ENCODE measurements at places on chromosomes 4 and X.

- DNase-seq, result no peak
Observed at GRCh38 chr4:121472937-121473721, 92.3 kb upstream of the QRFPR start.

DNA sequence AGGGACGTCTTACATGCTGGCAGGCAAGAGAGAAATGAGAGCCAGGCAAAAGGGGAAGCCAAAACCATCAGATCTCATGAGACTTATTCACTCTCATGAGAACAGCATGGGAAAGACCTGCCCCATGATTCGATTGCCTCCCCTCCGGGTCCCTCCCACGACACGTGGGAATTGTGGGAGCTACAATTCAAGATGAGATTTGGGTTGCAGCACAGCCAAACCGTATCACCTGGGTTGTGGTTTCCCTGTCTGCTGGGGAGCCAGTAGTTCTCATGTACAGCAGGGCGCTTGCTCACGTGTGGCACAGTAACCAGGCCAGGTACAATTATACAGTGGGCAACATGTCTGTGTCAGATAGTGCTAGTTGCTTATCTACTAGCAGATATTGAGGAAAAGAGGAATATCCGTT lies 11.1 kb upstream of the RS1 start:
- DNase-seq, result no peak

GRCh38 chrX:54794795-54795194 lies 3.3 kb downstream of the ITIH6 start:
- DNase-seq, result no peak

DNA sequence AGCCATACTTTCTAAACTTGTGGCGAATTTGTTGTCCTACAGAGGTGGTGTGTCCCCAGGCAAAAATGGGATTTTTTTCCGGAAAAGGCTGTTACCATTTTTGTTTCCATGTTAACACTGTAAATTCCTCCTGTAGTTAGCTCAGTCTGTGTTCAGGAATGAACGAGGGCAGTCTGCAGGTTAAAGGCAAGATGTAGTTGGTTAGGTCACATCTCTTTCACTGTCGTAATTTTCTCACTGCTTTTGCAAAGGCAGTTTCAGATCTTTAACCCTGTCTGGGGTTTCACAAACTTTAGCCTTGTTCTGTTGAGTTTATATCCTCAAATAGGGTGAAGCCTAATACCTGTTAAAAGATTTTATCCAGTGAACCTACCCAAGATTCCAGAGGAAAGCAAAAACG lies 50.5 kb upstream of the PUDP start:
- DNase-seq, result no peak

GRCh38 chr4:155681886-155682285 lies 15.2 kb downstream of the GUCY1A1 start:
- no peak for DNase-seq

DNA sequence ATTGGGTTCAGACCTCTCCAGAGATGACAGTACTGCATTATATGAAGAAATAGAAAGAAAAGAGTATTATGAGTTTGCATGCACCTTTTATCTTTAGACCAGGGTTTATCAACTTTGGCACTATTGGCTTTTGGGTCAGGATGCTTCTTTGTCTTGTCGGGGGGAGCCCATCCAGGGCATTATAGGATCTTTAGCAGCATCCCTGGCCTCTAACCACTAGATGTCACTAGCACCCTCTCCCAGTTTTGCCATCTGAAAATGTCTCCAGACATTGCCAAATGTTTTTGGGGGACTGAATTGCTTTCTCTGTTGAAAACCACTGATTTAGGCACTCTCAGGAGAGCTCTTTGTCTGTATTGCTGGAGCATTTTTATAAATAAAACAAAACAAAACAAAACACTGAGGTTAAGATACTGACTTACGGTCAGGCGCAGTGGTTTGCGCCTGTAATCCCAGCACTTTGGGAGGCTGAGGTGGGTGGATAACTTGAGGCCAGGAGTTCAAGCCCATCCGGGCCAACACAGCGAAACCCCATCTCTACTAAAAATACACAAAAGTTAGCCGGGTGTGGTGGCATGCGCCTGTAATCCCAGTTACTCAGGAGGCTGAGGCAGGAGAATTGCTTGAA lies 23.6 kb downstream of the CA5B start:
- DNase-seq, result no peak

GRCh38 chrX:133437356-133437755 lies 22.1 kb upstream of the GPC4 start:
- DNase-seq, result no peak

DNA sequence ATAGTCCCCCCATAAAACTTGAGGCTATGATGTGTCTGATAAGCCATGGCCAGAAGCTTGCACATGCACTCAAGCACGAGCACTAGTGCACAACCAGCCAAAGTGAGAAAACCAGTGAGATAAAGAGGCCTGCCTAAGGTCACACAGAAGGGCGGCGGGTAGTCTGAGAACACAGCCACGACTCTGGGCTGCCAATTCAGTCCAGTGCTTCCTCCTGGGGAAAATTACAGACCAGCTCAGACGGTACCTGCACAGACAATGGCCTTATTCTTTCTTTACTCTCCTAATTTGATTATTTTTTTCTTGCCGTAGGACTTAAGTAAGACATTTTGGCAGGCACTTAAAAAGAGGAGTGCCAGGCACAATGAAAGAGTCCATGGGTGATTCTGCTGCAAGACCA lies 533.2 kb upstream of the FAT1 start:
- DNase-seq, result no peak

DNA sequence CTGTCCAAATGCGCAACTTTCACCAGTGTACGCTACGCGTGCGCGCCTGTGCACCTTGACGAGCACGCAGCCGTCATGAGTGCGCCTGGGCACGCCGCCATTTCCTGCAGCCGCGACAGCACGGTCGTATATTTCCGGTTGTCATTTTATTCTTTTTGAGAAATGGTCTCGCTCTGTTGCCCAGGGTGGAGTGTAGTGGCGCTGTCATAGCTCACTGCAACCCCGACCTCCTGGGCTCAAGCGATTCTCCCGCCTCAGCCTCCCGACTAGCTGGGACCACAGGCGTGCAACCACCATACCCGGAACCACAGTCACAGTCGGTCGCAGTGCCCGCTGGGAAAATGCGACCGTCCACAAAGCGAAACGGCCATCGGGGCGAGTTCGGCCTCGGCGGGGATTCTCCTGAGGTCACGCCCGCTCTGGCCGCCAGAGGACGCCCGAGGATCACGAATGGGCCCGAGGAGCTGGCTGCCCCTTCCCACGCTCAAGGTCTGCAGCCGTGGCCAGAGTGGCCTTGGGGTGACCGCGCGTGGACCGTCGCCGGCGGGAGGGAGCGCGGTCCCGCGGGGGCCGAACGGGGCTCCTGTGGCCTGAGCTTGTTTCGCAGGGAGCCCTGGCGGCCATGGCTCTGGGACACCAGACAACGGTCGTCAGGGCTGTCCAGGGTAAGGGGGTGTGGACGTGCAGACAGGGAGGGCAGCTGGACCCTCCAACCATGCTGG lies 23.7 kb upstream of the PNMA3 start:
- DNase-seq, result peak; percentile 4

DNA sequence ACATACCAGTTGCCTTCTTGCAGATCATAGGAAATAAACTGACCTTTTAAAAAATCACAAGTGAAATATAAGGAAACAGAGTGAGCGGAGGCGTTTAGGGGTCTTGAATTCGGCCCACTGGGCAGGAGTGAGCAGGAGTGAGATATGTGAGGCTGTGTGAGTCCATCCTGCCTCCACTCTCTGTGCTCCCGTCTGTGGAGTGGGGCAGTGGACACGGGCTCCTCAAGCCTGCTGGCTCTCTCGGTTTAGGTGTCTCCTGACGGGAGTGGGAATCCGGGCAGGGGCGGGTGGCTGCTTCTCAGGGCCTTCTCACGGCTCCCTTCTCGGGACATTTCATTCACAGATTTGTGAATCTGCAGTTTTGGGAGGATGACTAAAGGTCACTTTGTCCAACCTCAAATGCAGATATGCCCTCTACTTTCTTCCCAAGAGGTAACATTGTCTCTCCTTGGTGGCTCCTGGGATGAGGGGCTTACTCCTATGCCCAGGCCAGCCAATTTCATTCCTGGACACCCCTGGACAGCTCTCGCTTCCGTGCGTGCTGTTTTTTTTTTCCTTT lies 27.6 kb downstream of the CYTL1 start:
- DNase-seq, result no peak

DNA sequence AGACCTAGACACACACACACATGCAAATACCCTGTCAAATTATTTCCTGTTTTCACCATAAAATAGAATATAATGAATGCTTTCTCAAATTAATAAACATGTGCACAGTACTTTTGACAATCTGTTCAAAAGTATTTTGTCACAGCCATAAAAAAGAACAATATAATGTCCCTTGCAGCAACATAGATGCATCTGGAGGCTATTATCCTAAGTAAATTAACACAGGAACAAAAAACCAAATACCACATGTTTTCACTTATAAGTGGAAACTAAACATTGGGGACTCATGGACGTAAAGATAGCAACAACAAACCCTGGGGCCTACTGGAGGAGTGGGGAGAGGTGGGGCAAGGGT lies 15.5 kb downstream of the RAB40A start:
- DNase-seq, result no peak

GRCh38 chr4:16783119-16783518 lies 115.3 kb downstream of the LDB2 start:
- no peak for DNase-seq

- no peak for DNase-seq
Observed at GRCh38 chr4:173521467-173522159, 8.4 kb downstream of the HAND2 start.

DNA sequence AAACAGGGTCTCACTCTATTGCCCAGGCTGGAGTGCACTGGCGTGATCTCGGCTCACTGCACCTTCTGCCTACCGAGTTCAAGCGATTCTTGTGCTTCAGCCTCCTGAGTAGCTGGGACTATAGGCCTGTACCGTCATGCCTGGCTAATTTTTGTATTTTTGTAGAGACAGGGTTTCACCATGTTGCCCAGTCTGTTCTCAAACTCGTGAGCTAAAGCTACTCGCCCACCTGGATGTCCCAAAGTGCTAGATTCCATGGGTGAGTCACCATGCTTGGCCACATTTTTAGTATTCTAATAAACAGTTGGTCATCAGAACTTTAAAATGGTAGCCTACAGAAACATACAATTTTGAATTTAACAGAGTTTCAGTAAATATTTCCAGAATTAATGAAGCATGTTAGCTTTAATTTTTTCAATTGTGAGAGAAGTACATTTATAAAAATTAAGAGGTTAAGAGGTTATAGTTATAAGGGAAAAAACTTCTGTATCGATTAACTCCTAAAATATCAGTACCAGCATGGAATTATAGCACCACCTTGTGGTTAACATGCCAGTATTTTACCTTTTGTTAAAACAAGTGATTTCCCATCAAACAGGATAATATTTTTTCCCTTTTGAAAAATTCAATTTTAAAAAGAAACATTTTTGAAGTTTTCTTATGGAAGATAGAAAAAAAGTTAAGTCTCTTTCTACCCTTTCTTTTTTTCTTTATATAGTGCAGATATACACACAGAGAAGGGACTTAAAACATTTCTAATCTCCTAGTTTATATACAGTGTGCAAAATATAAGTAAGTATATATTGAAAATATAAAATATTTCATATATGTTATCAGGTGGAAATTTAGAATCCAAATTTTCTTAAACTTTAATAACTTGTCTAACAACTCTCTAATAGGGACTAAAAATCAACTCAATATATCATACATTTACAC lies 35.4 kb downstream of the CEP44 start:
- DNase-seq, result no peak
